ENCODE measurements at places on chromosomes 3 and 15. TPM values are rescaled to one million over a fixed set of nuclear protein-coding genes. Genes with fewer than 3 reads are reported as not detected.
A peak's percentile ranks its signal among the peaks of the same experiment; 100 is the strongest.

GRCh38 chr15:31367730-31368344 lies 41.2 kb downstream of the KLF13 start:
- DNase-seq: no peak

The IL1RAP gene
- total RNA-seq: 11.8 TPM

DNA sequence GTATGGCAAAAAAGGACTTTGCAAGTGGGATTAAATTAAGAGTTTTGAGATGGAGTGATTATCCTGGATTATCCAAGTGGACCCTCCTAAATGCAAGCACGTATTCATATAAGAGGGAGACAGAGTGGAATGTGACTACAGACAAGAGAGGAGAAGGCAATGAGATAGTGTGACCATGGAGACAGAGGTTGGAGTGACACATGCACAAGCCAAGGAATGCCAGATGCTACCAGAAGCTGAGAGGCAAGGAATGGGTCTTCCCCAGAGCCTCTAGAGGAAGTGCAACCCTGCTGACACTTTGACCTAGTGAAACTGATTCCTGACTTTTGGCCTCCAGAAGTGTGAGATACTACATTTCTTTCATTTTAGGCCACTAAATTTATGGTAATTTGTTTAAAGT lies 117.2 kb downstream of the UACA start:
- DNase-seq: no peak

DNA sequence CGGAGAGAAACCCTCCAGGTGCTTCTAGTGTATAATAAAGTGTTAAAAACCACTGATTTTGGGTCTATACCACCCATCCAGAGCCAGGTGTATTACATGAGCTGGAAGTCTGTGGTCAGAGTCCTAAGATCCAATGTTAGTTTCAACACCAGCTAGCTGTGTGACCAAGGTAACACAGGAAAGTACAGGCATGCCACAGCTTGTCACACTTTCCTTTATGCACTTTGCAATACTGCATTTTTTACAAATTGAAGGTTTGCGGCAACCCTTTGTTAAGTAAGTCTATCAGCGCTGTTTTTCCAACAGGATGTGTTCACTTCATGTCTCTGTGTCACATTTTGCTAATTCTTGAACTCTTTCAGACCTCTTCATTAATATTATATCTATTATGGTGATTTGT lies 201.3 kb upstream of the PRICKLE2 start:
- DNase-seq: no peak

The SEMA3G gene
- 0.34 TPM for total RNA-seq

DNA sequence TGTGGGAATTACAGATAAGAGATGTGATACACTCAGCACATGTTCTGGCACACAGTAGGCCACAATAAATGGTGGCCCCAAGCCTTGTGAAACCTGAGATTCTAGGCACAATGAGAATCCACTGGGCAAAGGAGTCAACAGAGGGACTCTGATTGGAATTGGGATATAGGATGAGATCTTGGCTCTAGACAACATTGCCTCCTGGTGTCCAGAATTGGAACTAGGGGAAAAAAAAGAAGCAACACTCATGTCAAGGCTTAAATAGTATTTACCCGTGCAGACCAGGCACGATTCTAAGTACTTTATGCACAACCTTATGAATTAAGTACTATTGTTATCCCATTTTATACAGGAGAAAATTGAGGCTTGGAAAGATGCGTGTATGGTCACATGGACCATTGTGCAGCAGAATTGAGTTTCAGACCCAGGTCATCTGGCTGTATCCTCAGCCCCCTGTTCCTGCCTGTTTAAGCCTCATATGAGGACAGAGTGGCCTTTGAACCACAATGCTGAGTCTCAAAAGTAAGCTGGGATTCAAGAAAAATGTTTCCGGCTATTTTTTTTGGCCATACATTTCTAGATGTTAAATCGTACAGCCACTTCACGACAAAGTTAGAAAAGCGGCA lies 124.8 kb downstream of the SV2B start:
- DNase-seq: peak; percentile 28

- DNase-seq: no peak
These were observed 161.0 kb upstream of the GBE1 start for GRCh38 chr3:81922404-81922803.
